RCC 7860 (cell line): ENCODE measurements at places on chromosomes 11 and 22.

DNA sequence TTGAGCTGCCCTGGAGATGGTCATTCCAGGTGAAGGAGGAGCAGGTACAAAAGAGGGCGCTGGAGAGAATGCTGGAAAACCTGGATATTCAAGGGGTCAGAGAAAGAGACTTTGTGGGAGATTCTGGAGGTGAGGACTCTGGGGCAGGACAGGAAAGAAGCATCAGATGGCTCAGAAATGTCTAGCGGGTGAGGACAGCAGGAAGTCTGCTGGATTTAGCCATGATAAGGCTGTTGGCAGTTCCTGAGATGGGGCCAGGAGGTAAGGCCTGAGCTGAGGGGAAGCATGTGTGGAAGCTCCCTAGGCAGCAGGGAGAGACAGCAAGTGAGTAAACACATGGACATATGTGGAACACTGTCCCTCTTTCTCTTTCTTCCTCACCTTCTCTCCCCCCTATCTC, 1.5 kb downstream of the UPB1 start:
- DNase-seq, result no peak

DNA sequence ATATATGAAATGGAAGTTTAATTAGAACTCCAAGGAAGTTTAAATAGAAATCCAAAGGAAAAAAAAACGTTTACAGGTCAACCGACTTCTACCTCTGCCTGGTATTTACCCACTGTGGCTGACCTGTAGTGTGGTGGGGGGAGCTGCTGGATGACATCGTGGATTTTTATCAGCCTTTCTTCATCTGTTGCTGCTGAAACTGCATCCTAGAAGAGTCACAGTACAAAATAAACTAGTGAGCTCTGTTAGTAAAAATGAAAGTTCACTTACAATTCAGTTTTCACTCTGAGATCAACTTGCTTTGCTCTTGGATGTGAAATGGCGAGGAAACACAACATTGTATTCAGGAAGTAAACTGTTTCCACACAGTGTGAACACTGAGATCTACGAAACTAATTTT, 43.2 kb upstream of the TP53AIP1 start:
- DNase-seq, result no peak

DNA sequence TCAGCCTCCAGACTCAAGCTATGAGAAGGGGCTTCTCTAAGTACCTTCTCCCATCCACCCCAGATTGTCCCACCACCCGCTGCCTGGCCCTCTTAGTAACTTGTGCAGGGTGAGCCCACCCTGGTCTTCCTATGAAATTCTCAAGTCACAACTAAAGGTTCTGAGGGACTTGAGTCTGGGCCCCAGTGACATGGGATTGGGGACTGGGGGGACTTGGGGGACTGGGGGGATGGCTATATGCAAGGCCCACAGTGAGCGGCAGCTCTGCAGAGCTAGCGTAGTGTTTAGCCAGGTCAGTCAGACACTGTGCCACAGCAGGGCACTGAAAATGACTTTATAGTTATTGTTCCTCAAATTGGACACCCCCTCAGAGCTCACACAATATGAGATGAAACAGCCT, 622.3 kb upstream of the CADM1 start:
- DNase-seq, result no peak

- DNase-seq, result no peak
These were observed 13.4 kb upstream of the CAT start for GRCh38 chr11:34425360-34425759.

DNA sequence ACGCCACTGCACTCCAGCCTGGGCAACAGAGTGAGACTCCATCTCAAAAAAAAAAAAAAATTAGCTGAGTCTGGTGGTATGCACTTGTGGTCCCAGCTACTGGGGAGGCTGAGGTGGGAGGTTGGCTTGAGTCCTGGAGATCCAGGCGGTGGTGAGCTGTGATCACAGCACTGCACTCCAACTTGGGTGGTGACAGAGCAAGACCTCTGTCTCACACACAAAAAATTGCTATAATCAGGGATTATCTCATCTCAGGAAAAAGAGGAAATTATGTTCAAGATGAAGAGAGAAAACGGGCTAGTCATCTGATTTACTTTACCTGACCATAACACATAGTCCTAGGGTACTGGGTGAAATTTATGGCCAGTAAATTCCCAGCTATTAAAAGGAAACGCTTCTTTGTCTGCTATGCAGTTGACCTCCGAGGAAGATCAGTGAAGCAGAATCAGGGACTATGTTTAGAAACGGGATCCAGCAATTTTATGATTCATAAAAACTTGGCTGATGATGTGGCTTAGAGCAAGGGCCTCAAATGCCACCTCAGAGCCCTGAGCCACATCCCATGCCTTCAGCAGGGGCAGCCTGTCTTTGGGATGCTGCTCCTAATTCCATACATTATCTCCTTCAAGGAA, 386.2 kb downstream of the NTM start:
- no peak for DNase-seq

DNA sequence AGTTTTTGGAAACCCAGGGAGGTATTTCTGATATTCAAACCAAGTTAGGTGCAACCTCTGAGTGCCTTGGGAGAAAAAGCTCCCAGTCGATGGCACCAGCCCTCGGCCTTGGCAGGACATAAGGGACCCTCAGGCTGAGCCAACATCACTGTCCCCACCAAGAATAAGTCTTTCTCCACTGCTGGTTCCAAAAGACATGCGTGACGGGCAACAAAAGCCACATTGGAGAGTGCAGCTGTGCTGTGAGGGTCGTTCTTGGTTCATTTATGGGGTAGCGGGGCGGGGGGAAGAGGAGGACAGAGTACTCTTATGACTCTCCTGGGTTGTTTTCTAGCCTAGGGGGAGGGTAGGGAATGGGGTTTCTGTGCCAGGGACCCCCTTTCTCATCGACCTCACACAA, 11.2 kb upstream of the TPCN2 start:
- DNase-seq, result no peak

- no peak for DNase-seq
These were observed 8.9 kb upstream of the PELI3 start for GRCh38 chr11:66457826-66458225.

DNA sequence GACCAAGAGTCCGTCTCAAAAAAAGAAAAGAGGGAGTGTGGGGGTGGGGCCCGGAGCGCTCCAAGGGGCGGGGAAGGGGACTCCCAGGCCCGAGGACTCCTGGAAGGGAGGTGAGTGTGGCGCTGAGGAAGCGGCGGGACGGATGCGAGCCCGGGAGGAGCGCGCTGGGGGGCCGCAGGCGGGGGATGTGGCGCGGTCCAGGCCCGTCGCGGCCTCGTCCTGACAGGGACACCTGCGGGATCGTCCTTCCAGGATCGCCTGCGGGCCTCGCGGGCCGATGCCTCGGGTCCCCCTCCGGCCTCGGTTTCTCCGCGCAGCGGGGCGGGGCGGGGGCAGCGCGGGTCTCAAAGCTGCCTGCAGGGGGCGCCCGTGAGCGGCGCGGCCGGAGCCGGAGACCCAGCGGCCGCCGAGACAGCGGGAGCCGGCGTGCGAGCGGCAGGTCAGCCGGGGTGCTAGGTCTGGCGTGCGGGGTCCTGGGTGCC, 3.8 kb upstream of the ADORA2A start:
- DNase-seq, result no peak

DNA sequence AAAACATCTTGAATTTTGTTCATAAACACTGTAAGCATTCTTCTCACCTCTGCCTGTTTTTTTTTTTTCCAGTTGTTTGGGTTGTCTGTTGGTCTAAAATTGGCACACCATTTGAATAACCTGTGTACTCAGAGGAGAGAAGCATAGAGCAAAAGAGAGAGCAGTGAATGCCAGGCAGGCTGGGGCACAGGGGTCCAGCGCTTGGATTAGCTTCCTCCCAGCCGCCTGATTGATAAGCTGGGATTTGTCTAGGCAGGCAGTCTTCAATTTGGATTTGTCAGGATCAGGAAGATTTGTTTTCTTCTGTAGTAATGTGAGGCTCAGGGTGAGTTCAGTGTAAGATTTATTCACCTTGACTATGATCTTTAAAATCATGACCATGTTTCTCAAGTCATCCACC, 59.0 kb downstream of the ARL14EP start:
- DNase-seq, result no peak

- DNase-seq, result no peak
These were observed 6.7 kb downstream of the KCNJ5 start for GRCh38 chr11:128897826-128898225.

DNA sequence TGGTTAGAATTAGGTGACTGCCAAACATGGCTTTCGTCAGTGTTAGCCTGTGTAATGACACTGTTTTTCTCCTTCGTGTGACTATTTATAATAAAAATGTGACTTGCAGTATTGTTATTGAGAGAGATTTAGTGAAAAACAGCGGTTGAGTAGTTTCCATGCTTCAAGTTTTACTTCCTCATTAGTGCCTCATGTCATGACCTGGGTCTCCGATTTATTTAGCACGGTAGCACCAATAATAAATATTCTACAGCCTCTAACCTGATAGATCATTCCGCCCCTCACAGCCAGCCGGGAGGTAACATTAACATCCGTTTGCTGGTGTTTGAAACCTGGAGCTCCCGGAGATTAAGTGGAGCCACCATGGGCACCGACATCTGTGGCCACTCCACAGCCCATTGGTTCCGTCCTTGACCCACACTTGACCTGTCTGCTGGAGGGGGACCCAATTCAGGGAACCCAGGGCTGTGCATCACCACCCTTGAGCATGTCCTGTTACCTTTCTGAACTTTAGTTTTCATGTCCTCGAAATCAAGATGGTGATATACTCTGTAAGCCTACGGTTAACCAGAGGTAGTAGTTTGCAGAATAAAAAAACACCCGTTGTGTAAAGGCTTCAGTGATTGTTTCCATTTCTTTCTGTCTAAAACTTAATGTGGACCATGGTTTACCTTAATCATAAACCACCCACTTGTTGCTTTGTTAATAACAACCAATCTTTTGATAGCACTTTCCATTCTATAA, 104.1 kb downstream of the ATXN10 start:
- DNase-seq, result no peak
